ENCODE measurements at places on chromosomes 4 and X.

GRCh38 chrX:108736509-108737479, at the start of gene IRS4:
Gene IRS4, minus strand, starts transcription at chrX:108736563.
- no peak for DNase-seq

- no peak for DNase-seq
These were observed 118.9 kb downstream of the SORCS2 start for GRCh38 chr4:7311205-7311604.

DNA sequence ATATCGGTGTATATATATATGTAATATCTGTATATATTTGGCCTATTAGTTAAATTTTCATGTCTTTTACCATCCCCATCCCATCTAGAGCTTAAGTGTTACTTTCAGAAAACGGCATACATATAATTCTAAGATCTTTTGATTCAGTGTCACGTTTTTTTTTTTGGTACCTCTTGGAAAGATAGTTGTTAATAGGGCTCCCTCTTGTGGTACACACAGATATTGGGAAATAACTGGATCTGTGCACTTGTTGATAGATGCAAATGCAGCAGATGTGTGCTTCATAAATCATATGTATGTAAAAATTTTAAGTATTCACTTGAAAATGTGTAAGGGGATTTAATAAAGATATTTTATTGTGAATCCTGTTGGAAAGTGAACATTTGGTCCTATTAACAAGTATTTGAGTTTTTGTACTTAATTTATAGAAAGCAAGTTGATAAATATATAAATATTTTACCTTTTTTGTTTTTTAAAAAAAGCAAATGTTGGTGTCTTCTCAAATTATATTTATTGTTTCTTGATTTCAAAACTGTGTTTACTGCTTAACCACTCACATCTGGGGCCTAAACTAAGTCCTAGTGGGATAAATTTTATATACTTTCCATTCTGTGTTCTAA, 74.7 kb downstream of the PAQR3 start:
- peak; percentile 77 for DNase-seq

- DNase-seq: no peak
These were observed 403.9 kb downstream of the PCDH7 start for GRCh38 chr4:31124008-31124585.

Measured in naive thymus-derived CD8-positive, alpha-beta T cell (primary cell).